Posterior vena cava (tissue), 2 donors: ENCODE measurements at places on chromosomes 6 and 20. TPM values are rescaled to one million over a fixed set of nuclear protein-coding genes. Genes with fewer than 3 reads are reported as not detected.

The CTAGE9 gene
- total RNA-seq, result not detected

DNA sequence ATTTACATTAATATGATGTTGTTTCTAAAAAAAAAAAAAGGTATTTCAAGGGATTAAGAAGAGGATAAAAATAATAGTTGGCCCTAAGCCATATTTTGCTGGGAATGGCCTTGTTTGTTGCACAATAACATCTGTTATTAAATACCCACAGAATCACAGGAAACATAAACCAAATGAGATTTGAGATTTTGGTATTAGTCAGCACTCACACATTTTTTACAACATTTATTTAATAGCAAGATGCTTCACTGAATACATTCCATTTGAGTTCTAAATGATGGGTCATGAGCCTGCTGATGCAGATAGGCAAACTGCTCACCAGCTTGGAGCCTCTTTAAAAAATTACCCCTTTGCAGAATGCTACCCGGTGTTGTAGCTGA, 92.9 kb upstream of the ENPP5 start:
- DNase-seq, result no peak

DNA sequence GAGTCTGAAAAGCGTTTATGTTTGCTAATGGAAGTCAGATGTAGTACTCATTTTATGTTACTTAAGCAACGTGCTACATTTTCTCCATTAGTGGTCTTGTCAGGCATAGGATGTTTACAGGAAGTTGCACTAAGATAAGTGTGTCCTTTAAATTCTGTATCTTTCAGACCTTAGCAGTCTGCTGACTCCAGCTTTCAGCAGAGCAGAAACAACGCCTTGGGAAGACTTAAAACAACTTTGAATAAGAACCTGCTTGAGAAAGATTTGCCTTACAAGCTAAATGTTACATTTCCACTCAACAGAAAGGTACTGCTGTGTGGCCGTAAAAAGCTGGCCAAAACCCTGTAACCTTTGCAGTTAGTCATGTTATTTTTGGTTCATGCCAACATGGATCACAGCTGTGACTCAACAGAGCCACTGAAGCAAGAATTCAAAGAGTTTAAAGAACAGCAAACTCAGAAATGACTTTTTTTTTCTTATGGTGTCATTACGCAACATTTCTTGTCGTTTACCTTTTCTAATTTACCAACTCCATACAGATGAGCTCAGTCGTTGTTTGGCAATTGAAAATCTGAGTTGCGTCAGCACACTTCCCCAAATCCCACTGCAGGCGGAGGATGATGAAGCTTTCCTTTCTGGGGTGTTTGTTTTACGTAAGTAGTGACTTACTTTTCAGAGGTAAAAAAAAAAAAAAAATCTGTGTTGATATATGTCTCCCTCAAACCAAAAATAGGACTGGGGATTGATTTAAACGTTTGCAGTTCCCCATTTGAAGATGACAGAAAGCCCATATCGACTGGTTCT, 27.9 kb upstream of the BMP6 start:
- no peak for DNase-seq

The NRN1 gene
- 15.9 TPM for total RNA-seq

DNA sequence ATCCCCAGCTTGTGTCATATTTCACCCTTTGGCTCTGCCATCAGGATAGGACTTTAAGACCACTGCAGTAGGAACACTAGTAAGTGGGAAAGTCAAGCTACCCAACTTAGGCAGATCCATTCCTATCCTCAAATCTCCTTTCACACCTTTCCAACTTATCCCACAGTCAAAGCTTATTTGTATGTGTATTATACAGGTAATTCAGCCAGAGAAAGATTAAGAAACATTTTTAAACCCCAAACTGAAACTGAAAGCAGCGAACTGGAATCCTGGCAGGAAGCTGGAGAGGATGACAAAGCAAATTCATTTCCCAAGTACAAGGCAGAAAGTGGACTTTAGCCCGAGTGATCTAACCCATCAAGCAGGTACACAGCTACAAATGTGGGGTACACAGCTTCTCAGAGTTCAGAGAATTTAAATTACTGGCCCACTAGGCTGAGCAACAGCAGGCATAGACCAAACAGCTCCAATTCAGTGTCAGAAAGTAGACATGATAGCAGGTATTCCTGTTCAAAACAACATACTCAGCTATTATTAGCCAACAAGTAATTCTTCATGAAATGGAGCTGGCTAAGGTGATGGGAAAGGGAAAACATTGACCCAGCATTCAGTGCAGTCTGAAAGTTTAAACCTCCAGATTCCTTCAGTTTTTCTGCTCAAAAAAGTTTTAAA, 39.1 kb downstream of the ILRUN start:
- no peak for DNase-seq

DNA sequence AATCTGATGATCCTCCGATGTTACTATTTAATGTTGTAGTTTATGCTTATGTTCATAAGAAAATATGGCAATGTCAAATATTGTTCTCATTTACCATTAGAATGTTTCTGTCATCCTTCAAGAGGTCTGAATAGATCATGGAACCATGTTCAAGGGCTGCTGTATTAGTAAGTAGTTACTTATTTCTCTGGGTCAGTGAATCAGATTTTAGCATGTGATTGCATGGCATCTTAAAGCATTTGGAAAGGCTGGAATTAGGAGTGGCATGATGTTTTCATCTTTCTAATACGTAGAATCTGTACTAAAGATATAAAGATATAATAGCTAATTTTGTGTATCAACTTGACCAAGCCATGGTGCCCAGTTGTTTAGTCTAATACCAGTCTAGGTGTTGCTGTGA, 40.5 kb upstream of the NKX2-4 start:
- no peak for DNase-seq

The BPIFB1 gene
- not detected for total RNA-seq

- DNase-seq, result no peak
Measured at GRCh38 chr6:170062915-170063241, 228.0 kb downstream of the DLL1 start.

The PDE7B gene
- total RNA-seq, result 5.9 TPM

DNA sequence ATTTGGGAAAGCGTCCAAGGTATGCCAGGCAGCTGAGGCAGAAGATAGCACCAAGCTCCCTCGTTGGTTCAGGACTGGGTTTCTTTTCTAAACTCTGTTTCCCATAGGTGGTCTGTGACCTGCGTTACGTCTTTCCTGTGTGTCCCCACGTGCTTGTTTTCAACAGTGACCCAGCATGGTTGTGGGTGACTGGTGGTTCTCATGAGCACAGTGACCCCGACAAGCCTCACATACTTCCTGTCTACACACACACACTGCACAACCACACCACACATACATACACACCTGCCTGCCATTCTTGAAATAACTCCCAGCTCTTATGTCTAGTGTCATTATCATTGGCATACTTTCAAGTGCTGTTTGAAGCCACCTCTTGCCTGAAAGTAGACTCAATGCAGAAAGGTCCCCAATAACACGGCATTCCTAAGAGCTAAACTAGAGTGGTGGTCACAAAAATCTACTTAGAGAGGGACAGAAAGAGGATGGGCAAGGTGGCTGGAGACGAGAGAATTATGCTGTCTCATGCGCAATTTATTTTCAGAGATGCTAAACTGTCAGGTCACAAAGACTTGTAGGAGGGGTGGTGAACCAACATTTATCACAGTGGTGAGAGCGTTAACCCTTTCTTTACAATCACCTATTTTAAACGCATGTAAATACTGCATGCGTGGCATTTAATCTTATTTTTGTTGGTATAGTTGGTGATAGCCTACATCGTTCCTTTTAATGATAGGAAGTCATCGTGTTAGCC, 66.7 kb downstream of the GCNT2 start:
- no peak for DNase-seq

DNA sequence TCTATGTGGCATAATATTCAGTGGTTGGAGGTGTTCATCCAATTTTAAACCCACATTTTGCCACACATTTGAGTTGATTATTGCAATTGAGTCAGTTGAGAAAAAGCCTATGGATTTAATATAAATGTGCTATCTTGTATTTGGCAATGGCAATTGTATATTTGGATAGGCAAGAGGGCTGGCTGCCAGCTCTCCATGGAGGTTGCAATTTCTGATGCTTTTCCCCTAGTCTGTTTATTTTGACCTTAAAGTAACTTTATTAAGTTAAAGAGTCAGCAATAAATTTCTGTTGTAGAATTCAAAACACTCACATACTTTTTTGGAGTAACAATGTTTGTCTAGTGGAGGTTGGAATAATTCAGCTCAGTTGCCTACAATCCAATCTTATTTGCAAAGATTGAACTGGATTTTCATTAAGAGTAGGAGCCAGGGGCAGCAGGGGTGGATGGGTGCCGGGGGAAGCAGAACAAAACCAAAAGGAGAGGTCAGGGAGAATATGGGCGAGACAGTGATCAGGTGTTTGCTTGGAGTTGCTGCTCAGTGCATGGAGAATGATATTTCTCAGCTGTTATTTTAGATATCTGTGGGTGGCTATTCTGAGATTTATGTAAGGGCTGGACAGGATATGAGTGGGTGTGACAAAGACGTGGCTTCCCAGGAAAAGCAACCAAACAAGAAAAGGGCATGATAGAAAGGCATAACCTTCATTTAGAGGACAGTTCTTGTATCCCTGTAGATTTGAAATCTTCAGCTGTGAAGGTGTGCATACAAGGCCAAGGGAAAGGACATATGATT, 163.0 kb downstream of the HDGFL1 start:
- DNase-seq, result no peak

DNA sequence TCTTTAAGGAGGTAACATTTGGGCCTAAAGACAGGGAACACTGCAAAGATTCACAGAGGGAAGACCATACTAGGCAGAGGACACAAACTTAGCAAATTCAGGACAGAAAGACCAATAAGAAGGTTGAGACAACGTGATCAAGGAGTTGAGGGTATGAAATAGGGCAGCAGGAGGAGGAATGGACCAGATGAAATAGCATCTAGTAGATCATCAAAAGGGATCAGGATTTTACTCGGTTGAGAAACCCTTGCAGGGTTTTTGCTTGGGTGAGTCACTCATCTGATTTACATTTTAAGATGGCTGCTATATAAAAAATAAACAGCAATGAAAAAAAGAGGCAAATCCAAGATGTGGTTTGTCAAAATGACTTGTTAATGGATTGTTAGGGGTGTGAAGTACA, 4.7 kb downstream of the BCLAF1 start:
- no peak for DNase-seq

DNA sequence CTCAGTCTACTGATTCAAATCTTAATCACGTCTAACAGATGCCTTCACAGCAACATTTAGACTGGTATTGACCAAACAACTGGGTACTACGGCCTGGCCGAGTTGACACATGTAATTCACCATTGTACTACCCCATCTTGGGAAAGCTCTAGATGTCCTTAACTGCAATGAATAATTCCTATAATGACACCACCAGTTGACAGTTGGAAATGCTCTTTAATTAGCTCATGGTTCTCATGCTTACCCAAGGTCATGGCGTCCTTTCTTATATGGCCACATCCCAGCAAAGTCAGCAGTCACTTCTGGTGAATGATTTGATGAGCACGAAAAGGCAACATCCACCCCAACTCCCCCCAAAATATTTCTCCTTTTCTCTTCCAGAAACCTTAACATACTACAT, 150.9 kb downstream of the MYLK4 start:
- DNase-seq, result no peak

- peak; percentile 82 for DNase-seq
Measured at GRCh38 chr6:45946352-45946751, 69.3 kb downstream of the CLIC5 start.

DNA sequence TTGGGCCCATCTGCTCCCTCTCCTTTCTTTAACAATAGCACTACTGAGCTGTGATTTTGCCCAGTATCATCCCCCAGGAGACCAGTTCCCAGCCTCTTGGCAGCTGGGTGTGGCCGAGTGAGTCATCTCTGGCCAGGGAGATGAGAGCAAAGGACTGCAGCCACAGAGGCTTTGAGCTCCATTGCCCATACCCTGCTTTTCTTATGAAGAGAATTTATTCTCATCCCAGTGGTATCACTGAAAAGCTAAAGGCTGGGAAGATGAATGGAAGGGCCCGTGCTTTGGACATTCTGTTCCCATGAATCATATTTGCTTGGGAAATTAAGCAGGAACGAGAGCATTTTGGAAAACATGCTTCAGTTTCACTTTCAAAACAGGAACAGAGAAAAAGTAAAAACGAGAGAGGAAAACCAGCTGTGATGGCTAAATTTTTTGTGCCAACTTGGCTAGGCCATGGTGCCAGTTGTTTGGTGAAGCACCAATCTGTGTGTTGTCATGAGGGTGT, 14.9 kb downstream of the CST3 start:
- peak; percentile 94 for DNase-seq

The ANGPT4 gene
- 1.1 TPM for total RNA-seq

DNA sequence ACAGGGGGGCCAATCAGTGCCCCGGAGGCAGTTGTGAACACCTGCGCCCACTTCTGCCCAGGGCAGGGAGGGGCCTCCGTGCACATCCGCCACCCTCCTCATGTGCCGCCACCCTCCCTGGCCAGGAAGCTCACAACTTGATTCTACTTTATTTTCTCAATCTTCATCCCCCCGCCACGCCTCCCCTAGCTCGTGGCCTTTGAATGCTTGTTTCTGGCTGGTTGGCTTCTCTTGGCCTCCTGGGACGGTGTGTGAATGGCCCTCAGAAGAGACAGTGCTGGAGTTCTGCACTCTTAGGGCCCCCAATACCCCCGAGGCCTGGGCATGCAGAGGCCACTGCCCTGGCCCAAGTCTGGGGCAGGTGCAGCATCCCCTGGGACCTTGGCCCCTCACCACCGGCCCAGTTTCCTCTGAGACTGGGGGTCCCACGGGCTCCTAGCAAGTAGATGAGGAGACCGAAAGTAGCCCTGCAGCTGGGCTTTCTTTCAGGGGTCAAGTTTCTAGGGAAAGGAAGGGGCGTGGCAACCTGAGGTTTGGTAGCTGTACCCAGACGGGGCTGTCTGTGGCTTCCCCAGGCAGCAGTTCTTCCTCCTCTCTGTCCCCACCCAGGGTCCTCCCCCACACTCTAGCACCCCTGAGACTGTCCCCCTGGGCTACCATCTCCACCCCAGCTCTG, 1.3 kb downstream of the RGS19 start:
- no peak for DNase-seq

GRCh38 chr6:124879110-124879991, 82.9 kb upstream of the RNF217 start:
- no peak for DNase-seq

GRCh38 chr6:34412016-34412415, 13.9 kb downstream of the RPS10 start:
- DNase-seq, result peak; percentile 18

GRCh38 chr20:37423545-37423944, 77.6 kb downstream of the SRC start:
- no peak for DNase-seq

GRCh38 chr6:39347206-39347605, 24.7 kb upstream of the KCNK16 start:
- DNase-seq, result peak; percentile 67
